ENCODE measurements at places on chromosomes 5 and 9. TPM values are rescaled to one million over a fixed set of nuclear protein-coding genes. Genes with fewer than 3 reads are reported as not detected.

DNA sequence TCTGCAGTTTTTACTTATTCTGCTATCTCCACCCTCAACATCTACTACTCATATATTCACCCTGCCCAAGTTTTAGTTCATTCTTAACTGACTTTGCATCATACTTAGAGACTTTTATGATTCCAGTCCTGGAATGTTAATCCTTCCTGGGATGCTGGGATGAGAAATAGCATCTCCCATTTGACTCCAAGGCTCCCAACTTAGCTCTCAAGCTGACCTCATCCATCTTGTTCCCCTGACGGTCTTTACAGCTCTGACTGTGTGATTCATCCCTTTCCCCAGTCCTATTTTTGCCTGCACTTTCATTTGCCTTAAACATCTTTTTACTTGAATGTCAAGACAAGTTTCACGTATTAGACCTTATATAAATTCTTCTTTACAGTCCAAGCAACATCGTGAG, 297.8 kb downstream of the EPB41L4A start:
- no peaks in the 10 kb centered on the region for H3K4me1 ChIP-seq
- no peaks in the 10 kb centered on the region for H3K27me3 ChIP-seq
- DNase-seq: no peak
- no peak overlapping the region for H3K27ac ChIP-seq
- H3K4me3 ChIP-seq: no peak overlapping the region

- no peaks in the 10 kb centered on the region for H3K4me1 ChIP-seq
- H3K4me3 ChIP-seq: no peak overlapping the region
- H3K27me3 ChIP-seq: no peaks in the 10 kb centered on the region
- no peak for DNase-seq
- no peaks in the 10 kb centered on the region for H3K36me3 ChIP-seq
Observed at GRCh38 chr5:13558408-13558807, 386.1 kb downstream of the DNAH5 start.

DNA sequence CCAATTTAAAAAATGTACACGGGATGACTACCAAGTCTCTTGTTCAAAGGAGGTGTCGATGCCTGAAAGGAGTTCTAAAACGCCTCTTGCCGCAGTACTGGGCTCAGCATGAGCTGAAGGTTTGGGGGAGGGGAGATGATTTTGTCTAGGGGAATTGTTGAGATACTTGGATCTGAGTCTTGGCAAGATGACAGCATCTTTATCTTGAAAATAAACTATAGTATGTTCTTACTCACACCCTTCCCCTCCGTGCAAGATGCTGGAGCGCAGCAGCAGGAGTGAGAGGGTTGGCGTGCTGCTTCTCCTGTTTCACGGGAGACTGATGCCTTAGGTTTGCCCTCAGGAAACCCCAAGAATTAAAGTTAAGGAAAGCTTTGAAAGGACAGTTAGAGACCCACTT, 47.3 kb downstream of the FAM78A start:
- no peaks in the 10 kb centered on the region for H3K27me3 ChIP-seq
- peaks cover 30% of the 10 kb centered on the region for H3K36me3 ChIP-seq
- no peak for DNase-seq
- H3K4me3 ChIP-seq: no peak overlapping the region
- H3K4me1 ChIP-seq: 0 out of 2 replicates have a peak, but pooled peaks cover 4% of the 10 kb centered on the region

DNA sequence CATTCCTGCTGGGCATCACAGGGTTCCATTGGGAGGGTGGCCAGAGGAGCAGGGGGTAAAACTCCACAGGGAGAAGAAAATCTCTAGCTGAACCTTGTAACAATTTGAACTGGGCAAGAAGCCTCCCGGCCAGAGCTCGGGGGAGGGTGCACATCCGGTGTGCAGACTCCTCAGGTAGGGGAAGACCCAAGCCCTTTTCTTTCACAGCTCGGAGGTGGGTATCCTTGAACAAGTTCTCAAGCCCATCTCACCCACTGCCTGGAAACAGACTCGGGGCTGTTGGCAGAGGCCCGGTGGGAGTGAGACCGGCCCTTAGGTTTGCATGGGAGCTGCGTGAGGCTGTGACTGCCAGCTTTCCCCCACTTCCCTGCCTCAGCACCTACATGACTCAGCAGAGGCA, 111.5 kb upstream of the IL7R start:
- H3K27me3 ChIP-seq: no peaks in the 10 kb centered on the region
- no peaks in the 10 kb centered on the region for H3K4me1 ChIP-seq
- H3K36me3 ChIP-seq: no peaks in the 10 kb centered on the region
- H3K27ac ChIP-seq: no peak overlapping the region
- no peak for DNase-seq
- no peak overlapping the region for H3K4me3 ChIP-seq

- H3K4me1 ChIP-seq: no peaks in the 10 kb centered on the region
- no peaks in the 10 kb centered on the region for H3K36me3 ChIP-seq
- no peak for DNase-seq
- H3K27me3 ChIP-seq: no peaks in the 10 kb centered on the region
- H3K4me3 ChIP-seq: no peak overlapping the region
Observed at GRCh38 chr5:6279607-6280006, 98.7 kb downstream of the MED10 start.

GRCh38 chr9:90958328-90958727, 156.7 kb downstream of the SYK start:
- no peaks in the 10 kb centered on the region for H3K27me3 ChIP-seq
- DNase-seq: no peak
- H3K4me3 ChIP-seq: no peak overlapping the region
- no peaks in the 10 kb centered on the region for H3K36me3 ChIP-seq

- DNase-seq: no peak
Observed at GRCh38 chr9:131982671-131983239, 96.9 kb downstream of the MED27 start.

- peak overlapping the region; percentile 78 for H3K27ac ChIP-seq
- H3K27me3 ChIP-seq: no peaks in the 10 kb centered on the region
- no peak for DNase-seq
- H3K36me3 ChIP-seq: no peaks in the 10 kb centered on the region
- H3K4me3 ChIP-seq: no peak overlapping the region
Observed at GRCh38 chr5:91311168-91311696, 71.9 kb downstream of the ARRDC3 start.

DNA sequence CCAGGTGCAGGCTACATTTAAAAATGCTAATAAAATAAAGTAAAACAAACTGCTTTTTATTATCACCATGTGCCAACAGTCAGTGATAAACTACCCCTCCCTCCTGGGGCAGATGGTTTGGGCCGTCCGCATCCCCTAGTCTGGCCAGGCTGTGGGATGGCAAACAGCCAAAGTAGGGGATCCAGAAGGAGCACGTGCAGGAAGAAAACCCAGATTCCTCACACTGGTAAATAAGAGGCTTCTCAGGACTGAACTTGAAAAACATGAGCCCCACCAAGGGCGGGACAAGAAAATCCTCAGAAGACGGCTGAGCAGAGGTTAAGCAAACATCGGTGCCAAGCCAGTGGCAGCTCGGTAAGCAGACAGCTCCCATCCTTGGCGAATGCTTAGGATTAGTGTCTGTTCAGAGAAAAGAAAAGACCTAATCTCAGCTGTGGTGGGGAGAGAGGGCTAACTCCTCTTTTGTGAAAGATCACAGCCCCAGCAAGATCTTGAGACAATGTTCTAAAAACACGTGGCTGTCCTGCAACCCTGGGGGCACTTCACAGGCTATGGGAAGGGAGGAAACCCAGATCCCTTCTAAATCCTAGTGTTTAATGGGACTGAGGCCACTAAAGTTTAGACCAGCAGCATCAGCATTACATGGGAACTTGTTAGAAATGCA, 46.5 kb upstream of the GDNF start:
- no peaks in the 10 kb centered on the region for H3K27me3 ChIP-seq
- no peaks in the 10 kb centered on the region for H3K36me3 ChIP-seq
- DNase-seq: no peak
- H3K27ac ChIP-seq: no peak overlapping the region

IL13 gene
- not detected for total RNA-seq

KIF2A gene
- total RNA-seq: 44.0 TPM

TOPORS gene
- 14.7 TPM for total RNA-seq

PCDHGB6 gene
- total RNA-seq: 1.2 TPM

SREK1 gene
- 33.7 TPM for total RNA-seq

ECSCR gene
- 0.53 TPM for total RNA-seq
